ENCODE measurements at places on chromosomes 13 and 19. TPM values are rescaled to one million over a fixed set of nuclear protein-coding genes. Genes with fewer than 3 reads are reported as not detected.

The FGF21 gene
- total RNA-seq, result not detected

The THSD8 gene
- 3.0 TPM for total RNA-seq

The NDUFB7 gene
- 435 TPM for total RNA-seq

The MIA gene
- total RNA-seq, result 0.81 TPM

DNA sequence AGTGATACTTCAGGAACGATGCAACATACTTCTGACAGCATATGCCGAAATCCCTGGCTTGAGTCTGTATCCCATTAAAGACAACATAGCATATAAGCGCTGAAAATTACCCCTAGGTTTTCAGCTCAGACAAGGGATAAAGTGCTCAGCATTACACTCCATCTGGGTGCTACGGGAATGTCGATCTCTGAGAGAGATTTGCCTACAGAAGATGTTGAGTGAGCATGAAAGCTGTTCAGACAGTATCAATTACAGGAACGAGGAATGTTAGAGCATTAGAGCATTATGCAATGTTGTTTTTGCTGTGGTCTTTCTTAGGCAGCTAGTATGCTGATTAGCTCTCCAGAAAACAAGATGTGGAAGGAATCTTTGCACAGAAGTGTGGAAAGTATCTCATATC lies 484.5 kb downstream of the LIG4 start:
- no peak for DNase-seq

- DNase-seq, result peak; percentile 40
Measured at GRCh38 chr13:36163809-36164308, 32.7 kb upstream of the DCLK1 start.

- no peak for DNase-seq
Measured at GRCh38 chr13:72437458-72437857, 290.0 kb downstream of the MZT1 start.

- DNase-seq, result peak; percentile 27
Measured at GRCh38 chr19:54481326-54481930, 8.3 kb upstream of the CDC42EP5 start.

DNA sequence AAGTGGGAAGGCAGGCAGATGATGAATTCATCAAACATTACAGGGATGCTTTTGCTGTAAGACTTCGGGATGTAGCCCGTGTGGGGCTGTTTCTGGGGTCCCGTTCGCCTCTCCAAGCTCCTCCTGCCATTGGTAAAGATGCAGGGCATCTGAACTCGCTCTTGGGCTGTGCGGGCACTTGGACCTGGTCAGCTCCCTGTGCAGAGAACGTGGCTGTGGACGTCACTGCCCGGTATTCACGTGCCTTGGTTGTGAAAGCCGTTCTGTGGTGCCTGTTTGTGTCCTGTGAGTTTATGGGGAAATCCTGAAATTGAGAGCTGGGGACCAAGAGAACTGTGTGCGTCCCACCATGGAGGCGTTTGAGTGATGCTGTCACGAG lies 5.4 kb downstream of the TFDP1 start:
- DNase-seq, result no peak

DNA sequence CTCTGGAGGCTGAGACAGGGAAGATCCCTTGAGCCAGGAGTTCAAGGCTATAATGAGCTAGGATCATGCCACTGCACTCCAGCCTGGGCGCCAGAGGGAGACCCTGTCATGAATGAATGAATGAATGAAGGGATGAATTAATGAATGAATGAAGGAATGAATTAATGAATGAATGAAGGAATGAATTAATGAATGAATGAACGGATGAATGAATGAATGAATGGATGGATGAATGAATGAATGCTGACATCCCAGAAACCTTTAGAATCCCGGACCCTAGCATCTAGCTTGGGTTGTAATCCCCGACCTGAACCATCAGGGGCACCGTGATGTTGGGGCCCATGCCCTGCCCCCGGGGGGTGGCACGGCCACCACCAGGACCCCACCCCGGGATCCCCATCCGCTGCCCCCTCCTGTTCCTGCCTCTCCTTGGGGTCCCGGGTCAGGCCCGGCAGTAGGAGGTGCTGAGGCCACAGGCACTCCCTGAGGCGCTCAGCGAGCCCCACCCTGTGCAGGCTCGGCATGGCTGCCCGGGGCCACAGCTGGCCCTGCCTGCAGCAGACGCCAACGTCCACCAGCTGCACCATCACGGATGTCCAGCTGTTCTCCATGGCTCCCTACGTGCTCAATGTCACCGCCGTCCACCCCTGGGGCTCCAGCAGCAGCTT lies 3.4 kb downstream of the EBI3 start:
- no peak for DNase-seq

DNA sequence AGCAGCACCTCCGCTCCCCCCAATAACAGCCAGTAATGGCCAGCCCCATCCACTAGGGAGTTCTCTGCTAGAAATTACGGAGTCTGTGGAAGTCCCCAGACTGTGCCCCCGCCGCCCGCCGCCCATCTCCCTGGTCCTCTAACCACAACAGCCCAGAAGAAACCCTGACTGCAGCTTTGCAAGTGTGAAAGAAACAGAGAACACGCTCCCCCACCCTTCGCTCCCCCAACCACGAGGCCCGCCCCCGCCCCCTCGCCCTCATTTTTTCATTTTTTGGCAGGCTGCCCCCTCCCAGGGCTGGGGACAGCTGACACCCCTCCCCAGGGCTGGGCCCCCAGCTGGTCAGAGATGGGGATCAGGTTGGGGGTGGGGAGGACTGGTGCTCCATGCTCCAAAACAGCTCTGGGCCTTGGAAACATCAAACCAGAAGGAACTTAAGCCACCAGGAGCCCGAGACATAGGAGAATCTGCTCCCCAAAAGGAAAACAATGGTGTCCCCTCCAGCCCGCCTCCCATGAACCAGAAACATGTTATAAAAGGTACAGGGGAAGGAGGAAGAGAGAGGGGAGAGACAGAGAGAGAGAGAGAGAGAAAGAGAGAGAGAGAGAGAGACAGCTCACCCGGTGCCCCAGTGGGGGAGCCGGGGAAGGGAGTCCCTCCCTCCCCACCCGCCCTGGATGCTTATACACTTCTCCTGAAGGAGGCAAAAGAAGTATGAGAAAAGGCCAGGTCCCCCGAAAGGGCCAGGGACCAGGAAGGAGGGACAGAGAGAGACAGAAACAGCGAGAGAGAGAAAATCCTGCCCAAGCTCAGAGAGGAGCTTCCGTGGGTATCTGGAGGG lies 29.8 kb upstream of the ASF1B start:
- DNase-seq, result no peak

DNA sequence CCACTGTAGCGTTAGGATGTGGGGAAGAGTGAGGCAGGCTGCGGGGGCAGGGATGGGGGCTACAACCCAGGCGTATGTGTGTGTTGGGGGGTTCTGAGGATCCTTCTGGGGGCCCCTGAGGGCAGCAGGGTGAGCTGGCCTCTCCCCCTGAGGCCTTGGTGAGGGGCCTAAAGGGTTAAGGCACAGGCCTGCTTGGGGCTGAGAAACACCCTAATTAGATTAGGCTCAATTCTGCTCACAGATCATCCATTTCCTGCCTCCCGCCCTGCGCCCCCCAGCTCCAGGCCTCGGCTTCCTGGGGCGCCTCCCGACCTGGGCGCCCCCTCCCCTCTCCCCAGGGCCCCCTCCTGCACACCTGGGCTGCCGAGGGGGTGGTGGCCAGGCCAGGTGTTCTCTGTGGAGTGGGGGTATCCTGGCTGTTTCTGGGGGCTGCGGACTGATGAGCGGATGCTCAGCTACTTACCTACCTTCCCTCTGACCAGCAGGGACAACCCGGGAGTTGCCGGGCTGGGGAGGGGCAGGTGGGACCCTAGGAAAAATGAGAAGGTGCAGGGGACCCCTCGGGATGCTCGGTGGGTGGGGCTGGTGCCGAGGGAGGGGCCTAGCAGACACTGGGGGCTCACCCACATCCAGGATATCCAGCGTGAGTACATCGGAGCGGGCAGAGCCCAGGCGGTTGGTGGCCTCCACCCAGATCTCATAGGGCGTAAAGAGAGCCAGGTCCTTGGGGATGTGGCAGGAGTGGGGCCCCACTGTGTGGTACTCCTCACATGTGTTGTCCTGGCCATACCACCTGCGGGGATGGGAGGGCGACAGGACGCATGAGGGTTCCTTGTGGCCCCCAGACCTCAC lies 8.6 kb downstream of the CRLF1 start:
- DNase-seq, result no peak

DNA sequence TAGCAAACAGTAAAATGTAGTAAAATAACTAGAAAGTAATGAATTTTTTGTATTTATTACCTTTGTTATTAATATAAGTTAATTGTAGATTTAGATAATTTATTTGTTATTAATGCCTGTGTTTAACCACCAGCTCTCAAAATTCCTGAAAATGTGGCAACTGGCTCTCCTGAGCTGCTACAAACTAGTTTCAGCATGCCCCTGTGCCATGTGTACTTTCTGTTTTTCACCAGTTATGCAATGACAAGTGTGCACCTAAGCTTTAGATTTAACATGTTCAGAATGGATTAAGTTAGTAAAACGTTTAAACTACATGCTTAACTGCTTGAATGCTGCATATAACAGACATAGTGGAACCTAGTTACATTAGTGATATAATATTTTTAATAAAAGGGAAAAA lies 88.1 kb downstream of the POSTN start:
- DNase-seq, result no peak

DNA sequence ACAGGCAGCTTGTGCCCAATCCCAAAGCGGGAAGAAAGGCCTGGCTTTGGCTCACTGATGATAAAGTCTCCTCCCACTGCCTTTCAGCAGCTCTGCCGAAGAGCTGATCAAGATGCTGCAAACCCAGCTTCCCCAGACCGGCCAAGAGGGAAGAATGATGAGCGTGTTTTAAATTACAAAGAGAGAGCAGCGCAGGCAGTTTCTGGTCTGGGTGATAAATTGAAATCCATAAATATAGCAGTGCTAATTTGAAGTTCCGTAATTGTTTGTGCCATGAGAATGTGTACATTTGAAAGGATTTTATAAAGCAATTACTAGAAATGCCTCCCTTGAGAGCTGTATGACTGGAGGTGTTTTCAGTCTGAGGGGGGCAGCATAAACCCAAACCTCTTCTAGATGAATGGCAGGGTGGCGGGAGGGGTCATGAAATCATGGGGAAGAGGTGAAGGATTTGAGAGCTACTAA lies 171.8 kb downstream of the STK24 start:
- no peak for DNase-seq
